AG09319 (cell line): ENCODE measurements at places on chromosomes 2 and 18.

DNA sequence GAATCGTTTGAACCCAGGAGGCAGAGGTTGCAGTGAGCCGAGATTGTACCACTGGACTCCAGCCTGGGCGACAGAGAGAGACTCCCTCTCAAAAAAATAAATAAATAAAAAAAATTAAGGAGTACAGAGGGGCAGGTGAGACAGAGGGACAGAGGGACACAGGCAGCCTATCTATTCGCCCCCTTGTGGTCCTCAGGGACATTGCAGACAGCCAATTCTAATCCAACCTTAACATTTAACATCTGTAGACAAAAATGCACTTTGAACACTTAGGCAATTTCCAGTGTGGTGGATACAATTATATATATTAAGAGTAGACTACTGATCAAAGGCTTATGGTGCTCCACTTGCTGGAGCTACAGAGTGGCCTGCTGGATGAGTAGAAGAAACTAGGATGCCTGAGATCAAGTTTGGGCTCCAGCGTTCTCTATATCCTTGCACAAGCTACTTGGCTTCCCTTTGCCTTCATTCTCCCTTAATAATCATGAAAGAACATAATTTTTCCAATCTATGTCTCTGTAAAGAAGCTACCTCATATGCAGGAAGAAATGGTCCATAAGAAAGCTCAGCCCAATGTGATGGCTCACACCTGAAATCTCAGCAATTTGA is 8.2 kb upstream of the SMARCAL1 start:
- peak; percentile 18 for DNase-seq

DNA sequence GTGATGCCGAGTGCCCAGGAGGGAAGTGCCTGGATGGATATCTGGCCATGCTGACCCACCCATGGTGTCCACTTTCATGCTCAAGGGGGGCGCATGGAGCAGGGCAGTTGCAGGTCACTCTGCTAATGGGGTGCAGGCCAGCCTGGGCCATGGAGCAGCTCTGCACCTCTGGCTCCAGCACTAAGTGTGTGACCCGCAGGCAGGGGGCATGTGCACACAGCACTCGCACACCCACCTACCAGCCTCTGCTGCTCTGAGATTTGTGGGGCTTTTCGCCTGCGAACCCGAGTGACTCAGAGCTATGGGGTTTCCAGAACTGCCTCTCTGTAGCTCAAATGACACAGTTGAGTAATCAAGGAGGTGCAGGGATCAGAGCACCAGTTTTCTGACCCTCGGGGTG is 66.2 kb downstream of the CYP26B1 start:
- no peak for DNase-seq

DNA sequence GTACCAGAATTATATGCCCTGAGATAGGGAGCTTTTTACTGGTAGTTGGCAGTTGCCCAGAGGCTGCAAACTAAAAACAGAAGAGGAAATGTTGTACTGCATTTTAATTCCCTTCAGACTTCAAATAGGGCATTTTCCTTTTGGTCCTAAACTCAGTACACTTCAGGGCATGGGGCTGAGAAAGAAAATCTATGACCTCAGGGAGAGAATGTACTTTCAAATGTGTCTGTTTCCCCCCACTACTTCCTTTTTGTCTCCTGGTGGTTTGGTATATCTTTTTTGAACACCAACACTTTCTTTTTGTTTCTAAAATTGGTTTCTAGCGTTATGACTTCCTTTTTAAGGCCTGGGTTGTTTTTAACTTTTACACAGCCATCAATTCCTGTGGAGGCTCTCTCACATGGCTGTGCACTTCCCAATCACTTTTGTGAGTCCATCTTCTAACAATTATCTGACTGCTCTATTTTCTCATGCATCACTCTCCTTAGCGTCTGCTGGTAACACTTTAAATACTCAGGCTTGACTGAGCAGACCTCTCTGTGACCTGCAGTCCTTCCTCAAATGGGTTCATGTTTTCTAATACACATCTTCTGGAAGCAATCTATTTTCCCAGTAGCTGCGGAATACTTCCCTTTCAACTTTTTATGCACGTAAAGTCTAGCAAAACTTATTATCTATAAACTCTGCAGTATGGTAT is 596.0 kb downstream of the LRP1B start:
- DNase-seq: no peak

- no peak for DNase-seq
Measured at GRCh38 chr2:152598975-152599759, 118.1 kb downstream of the PRPF40A start.

DNA sequence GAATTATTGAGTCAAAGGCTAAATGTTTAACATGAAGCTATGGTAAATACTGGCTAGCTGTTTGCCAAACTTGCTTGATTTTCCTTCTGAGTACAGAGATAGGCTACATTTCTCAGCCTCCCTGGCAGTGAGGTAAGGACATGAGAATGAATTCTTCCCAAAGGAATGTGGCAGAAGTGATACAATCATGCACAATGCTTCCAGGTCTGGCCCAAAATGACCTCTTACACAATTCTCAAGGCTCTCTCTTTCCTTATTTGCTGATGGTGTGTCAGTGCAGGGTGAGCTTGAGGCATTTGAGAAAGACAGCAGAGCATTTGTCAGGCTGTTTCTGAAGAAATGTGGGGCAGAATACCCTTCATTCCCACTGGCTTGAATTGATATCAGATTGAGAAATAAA is 95.6 kb upstream of the NABP1 start:
- DNase-seq: no peak

DNA sequence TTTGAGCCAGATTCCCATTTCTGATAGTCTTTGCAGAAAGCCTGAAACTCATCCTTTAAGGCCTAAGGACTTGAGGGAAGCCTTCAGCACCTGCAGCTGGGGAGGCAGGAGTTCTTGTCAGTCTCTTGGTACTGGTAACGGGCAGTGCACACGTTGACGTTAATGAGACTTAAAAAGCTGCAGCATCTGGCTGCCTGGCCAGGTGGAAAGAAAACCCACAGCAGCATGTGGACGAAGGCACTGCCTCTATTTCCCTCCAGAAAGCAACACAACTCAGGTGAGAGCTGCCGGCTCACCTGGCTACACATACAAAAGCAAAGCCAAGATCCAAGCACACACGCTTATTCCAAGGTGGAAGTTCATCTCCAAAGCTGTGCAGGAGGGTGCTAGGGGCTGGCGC is 178.8 kb downstream of the ANAPC1 start:
- no peak for DNase-seq

GRCh38 chr2:239039479-239039861 is 191.6 kb downstream of the TWIST2 start:
- DNase-seq: no peak

DNA sequence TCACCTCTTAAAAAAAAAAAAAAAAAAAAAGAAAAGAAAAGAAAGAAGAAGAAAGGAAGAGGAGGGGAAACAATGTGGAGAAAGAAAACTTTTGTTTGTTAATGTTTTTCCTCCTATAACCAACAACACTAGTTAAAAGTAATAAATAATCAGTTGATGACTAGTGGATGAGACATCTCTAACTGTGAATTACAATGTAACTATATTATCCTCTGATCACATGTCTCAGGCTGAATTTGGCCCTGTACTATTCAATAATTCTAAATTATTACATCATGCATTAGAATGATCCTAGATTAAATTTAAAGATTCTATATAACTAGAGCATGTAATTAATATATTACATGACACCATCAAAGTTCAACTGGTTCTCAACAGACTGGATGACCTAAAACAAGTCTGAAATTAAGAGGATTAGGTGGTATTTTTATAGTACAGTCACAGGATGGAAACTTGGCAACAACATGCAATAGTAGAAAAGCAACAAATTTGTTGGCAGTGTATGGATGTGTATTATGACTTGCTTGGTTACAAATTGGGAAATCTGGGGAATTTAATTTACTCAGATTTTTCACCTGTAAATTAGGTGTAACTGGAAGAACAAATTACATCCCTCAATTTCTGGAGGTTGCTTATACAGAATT is 269.3 kb upstream of the SETBP1 start:
- DNase-seq: no peak

DNA sequence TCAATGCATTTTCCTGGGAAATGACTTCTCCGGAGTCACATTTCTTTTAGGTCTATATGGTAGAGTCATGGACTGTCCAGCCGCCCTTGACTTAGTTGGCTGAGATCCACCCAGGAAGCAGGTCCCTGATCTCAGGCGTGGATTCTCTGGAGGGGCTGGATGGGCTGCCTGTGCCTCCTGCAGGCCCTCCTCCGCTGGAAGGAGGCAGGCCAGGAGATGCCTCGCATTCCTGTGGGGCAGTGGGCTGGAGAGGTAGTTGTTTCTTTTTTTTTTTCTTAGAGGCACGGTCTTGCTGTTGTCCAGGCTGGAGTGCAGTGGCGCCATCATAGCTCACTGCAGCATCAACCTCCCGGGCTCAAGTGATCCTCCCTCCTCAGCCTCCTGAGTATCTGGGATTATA is 129.0 kb upstream of the MYCN start:
- no peak for DNase-seq

DNA sequence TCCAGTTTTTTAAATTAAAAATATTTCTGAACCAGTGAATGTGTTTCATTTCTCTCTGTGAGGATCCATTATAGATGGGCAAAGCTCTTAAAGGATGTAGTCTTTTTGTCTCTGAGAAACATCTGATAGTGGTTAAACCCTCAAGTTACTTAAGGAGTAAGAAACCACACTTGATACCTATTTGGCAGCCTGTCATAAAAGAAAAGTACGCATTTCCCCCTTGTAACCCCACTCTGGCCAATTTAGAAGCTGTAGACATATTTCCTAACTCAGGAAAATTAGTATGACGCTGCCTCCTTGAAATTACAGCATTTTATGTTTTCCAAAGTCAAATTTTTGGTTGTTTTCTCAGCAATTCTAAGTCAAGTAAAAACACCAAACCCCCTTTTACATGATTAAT is 2.0 kb downstream of the STAT4 start:
- no peak for DNase-seq

GRCh38 chr2:99726691-99727090 is 236.9 kb upstream of the REV1 start:
- no peak for DNase-seq

DNA sequence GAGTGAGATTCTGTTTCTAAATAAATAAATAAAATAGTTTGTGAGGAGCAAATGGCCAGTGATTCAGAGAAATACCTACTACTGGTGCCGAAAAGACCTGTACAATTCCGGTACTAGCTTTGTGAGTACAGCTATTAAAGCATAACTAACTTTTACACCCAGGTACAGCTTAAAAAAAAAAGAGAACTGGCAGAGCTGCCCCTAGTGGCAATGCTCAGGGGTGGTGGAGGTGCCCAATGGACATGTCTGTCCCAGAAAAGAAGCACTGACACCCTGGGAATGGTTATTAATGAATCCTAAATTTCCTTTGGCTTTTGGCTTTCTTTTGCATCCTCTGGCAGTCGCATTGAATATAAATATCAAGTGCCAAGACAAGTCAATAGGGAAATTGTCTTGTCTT is 87.0 kb downstream of the LIPG start:
- no peak for DNase-seq

DNA sequence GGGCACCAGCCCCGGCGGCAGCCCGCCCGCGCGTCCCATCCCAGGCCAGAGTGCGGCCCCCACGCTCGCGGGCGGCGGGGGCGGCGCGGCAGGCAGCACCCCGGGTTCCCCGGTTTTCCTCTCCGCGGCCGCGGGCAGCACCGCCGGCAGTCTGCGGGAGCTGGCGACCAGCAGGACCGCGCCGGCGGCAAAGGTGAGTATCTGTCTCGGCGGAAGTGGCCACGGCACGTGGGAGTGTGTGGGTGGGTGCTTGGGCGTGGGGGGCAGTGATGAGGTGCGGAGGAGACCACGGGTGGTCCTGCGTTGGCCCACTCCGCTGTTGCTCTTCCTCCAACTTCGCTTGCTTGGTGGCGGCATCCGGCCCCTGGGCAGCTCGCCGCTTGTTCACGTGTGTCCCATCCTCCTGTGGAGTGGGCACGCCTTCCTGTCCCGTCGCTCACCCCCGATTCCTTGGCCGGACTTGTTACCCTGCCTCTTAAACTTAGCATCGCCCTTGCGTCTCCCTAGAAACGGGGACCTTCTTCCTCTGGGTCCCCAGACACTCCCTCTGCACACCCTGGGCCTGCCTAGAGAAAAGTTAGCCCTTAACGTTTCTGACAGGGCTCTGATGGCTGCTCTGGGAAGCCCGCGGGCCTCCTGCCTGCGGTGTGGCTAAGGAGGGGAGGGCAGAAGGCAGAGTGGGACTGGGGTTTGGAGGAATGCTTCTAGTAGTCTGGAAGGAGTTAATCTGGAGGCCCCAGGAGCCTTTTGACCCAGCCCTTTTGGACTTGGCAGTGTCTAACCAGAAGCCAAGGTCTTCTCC is 1.1 kb downstream of the SH3RF3 start:
- no peak for DNase-seq

GRCh38 chr2:210399440-210400041 is 77.0 kb downstream of the LANCL1 start:
- no peak for DNase-seq

GRCh38 chr2:62309465-62310091 is 113.7 kb downstream of the B3GNT2 start:
- DNase-seq: no peak

DNA sequence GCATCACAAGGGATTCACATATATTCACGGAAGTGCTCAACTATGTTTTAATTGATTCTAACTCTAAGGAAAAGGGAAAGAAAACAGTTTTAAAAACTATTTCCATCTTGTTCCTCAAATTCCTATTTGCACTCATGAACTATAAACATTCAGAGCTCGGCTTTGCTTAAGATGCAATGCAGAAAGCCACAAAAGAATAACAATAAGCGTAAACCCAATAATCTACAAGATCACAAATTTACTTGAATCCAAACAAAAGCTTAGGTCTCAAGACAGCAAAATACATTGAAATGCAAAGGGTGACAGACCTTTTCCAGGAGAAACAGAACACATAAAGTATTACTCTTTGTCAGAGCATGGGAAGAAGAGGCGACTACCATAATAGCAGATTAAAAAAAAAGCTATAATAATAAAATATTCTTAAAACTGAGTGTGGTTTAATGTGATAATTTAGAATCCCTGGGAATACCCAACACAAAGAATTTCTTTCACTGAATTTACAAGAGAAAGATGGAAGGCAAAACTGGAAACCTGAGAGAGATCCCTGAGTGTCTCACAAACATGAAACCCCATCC is 1094.9 kb downstream of the LRP1B start:
- no peak for DNase-seq

DNA sequence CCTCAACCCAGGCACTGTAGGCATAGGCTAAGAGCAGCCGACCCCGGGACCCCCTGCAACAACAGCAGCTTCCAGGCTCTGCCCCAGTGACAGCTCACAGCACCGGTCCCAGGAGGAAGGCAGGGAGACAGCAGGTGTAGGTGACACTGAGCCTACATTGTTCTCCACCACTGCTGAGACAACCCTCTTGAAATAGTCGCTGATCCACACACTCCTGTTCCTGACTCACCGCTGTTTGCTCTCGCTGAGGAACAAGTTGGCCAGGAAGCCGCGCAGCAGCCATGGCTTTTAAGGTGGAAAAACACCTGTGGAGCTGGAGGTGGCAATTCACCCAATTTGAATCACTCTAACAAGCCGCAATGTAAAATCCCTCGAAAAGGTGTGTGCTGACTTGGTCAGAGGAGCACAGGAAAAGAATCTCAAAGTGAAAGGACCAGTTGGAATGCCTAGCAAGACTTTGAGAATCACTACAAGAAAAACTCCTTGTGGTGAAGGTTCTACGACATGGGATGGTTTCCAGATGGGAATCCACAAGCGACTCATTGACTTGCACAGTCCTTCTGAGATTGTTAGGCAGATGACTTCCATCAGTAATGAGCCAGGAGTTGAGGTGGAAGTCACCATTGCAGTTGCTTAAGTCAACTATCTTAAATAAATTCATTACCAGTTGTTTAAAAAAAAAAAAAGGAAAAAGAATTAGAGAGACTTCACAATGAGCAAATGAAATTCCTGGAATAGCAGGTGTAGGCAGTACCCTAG is 167.5 kb downstream of the ARL4C start:
- DNase-seq: no peak
